ENCODE measurements at places on chromosomes 5 and 9.

GRCh38 chr5:1801967-1802295, 724 bp downstream of the NDUFS6 start:
- H3K4me3 ChIP-seq, result peak overlapping the region; percentile 98
- H3K27me3 ChIP-seq, result no peaks in the 10 kb centered on the region
- peaks cover 48% of the 10 kb centered on the region for H3K36me3 ChIP-seq
- H3K27ac ChIP-seq, result peak overlapping the region; percentile 92

DNA sequence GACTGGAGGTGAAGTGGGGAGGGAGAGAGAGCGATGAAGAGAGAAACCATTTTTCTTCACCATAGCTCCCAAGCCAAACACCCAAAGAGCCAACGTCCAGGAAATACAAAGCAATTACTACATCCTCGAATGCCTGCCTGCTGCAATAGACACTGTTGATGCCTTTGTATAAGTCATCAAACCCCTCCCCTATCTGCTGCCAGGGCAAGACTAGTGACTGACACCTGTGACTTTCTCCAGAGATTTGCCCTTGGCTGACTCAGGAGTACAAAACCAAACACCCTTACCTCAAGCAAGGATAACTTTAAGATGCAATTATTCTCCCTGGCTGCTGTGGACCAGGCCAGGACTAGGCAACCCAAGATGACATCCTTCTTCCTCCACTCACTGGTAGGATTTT, 81.8 kb upstream of the RASA1 start:
- H3K27ac ChIP-seq, result no peak overlapping the region
- no peaks in the 10 kb centered on the region for H3K4me1 ChIP-seq
- H3K4me3 ChIP-seq, result no peak overlapping the region
- no peak for DNase-seq

GRCh38 chr5:14144586-14145434, 1.7 kb downstream of the TRIO start:
- peak overlapping the region; percentile 94 for H3K4me3 ChIP-seq
- no peaks in the 10 kb centered on the region for H3K27me3 ChIP-seq
- H3K4me1 ChIP-seq, result peaks cover 19% of the 10 kb centered on the region
- DNase-seq, result peak; percentile 84

DNA sequence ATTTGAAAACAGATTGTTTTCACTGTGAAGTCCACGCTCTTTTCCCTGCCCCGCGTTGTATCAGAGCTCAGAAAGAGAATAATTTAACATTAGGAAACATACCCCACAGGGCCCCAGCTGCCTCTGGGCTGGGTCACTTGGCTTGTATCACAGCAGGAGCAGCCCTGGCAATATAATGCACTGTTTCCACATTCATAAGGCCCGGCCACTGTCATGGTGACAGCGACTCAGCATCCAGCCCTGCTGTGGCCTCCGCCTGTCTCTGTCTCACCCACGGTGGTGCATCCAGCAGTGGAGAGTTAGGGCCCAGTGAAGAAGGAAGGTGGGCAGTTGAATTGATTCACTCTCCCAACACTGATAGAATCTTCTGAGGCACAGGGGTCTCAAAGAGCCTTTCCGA, 188.9 kb downstream of the NSG2 start:
- no peaks in the 10 kb centered on the region for H3K36me3 ChIP-seq
- no peaks in the 10 kb centered on the region for H3K4me1 ChIP-seq
- H3K27me3 ChIP-seq, result no peaks in the 10 kb centered on the region
- no peak overlapping the region for H3K4me3 ChIP-seq
- no peak for DNase-seq
- H3K27ac ChIP-seq, result no peak overlapping the region

DNA sequence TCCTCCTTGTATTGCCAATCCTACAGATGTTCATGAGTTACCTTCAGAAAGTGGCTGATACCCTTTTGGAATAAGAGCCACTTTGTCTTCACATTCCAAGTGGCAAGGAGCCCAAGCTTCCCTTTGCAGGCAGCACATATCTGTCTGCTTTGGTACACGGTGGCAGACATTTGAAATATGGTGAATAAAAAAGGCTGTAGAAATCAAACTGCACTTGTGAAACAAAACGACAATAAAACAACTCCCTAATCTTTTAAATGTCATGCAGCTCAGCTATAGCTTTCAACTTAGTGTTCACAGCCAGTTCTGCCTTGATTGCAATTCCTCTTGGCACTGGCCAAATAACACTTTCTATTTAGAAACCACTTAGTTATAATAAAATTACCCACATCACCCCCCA, 35.0 kb upstream of the DMAC1 start:
- H3K27ac ChIP-seq, result no peak overlapping the region
- no peaks in the 10 kb centered on the region for H3K27me3 ChIP-seq

- H3K27ac ChIP-seq, result no peak overlapping the region
- DNase-seq, result no peak
- H3K4me3 ChIP-seq, result no peak overlapping the region
- H3K36me3 ChIP-seq, result peaks cover 11% of the 10 kb centered on the region
These were observed 6.6 kb downstream of the DHX29 start for GRCh38 chr5:55300890-55301289.

DNA sequence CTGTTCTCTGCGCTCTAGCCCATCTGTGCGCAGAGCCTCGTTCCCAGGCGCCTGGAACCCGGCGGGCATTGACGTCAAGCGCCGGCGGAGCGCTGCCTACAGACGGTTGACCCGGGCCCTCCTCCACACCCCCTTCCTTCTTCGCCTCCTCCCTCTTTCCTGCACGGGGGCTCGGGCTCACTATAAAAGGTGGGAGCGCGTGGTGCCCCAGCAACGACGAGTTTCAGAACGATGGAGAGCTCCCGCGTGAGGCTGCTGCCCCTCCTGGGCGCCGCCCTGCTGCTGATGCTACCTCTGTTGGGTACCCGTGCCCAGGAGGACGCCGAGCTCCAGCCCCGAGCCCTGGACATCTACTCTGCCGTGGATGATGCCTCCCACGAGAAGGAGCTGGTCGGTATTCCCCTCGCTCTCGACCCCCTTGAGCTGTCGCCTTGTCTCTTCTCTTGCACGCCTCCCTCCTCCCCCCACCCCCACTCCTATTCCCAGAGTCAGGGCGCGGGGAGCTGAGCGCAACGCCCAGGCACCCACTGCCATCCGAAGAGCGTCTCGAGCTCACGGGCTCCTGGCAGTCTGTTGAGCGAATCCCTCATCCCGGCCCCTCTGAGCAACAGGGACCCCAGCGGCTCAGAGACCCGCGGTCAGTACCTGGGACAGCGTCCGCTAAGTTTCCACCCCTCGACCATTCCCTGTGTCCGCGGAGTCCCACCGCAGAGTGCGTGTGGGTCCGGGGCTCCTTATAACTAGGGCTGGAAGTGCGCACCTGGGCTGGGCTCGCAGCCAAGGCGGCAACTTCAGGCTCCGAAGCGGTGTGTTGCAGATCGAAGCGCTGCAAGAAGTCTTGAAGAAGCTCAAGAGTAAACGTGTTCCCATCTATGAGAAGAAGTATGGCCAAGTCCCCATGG, at the start of gene CARTPT:
TSS of gene CARTPT (plus strand) at position 213 of the 902 bp plus-strand sequence. CDS start at position 232, 19 bp downstream.
- H3K36me3 ChIP-seq, result no peaks in the 10 kb centered on the region
- no peak within 1 kb of the TSS for H3K27ac ChIP-seq
- no peak within 1 kb of the TSS for H3K4me3 ChIP-seq
- H3K4me1 ChIP-seq, result no peaks in the 10 kb centered on the region

- no peak overlapping the region for H3K4me3 ChIP-seq
- no peak for DNase-seq
- H3K4me1 ChIP-seq, result no peaks in the 10 kb centered on the region
- no peak overlapping the region for H3K27ac ChIP-seq
These were observed 41.8 kb upstream of the FAT2 start for GRCh38 chr5:151632941-151633340.

DNA sequence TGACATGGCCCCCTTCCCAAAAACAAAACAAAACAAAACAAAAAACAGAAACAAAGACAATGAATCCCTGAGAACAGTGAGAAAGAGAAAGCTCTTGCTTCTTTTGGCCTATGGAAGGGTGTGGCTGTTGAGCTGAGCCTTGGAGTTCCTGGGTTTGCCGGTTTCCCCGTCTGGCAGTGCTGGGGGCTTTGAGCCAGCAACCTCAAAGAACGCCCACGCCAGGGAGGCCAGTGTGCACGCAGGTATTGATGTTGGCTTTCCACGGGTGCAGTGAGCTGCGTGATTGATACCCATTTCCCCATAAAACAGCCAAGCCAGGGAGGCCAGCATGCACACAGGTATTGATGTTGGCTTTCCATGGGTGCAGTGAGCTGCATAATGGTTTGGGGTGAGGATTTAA, 8.3 kb upstream of the LCN1 start:
- H3K4me1 ChIP-seq, result no peaks in the 10 kb centered on the region
- H3K27ac ChIP-seq, result no peak overlapping the region
- H3K4me3 ChIP-seq, result no peak overlapping the region

- no peaks in the 10 kb centered on the region for H3K27me3 ChIP-seq
- no peak for DNase-seq
- no peak overlapping the region for H3K27ac ChIP-seq
- H3K36me3 ChIP-seq, result no peaks in the 10 kb centered on the region
- no peak overlapping the region for H3K4me3 ChIP-seq
These were observed 575.7 kb downstream of the PDE4D start for GRCh38 chr5:59317774-59318205.

- DNase-seq, result no peak
- no peak overlapping the region for H3K4me3 ChIP-seq
- H3K4me1 ChIP-seq, result no peaks in the 10 kb centered on the region
- no peak overlapping the region for H3K27ac ChIP-seq
- H3K27me3 ChIP-seq, result no peaks in the 10 kb centered on the region
These were observed 241.9 kb downstream of the IRX2 start for GRCh38 chr5:2509527-2509926.

- no peaks in the 10 kb centered on the region for H3K4me1 ChIP-seq
- no peaks in the 10 kb centered on the region for H3K36me3 ChIP-seq
- no peak overlapping the region for H3K27ac ChIP-seq
- H3K4me3 ChIP-seq, result no peak overlapping the region
- no peak for DNase-seq
These were observed 27.8 kb upstream of the FAT2 start for GRCh38 chr5:151618907-151619306.

DNA sequence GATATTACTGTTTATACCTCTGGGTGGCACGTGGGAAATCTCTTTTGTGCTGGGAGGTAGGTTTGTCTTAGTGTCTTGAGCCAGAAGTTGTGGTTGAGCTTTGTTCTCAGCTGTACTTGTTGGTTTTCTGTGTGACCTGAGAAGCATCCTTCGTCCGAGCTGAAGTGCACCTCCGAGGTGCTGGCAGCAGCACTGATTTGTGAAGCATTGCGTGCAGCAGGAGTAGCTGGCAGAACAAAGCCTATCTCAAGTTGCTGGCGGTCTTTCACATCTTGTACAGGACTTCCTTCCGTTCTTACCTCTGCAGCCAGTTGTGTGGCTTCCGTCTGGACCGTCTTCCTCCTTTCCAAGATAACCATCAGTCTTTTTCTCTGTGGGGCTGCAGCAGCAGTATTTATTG, 4.3 kb downstream of the PRRC2B start:
- peaks cover 26% of the 10 kb centered on the region for H3K4me1 ChIP-seq
- DNase-seq, result no peak
- H3K4me3 ChIP-seq, result no peak overlapping the region
- peaks cover 4% of the 10 kb centered on the region for H3K36me3 ChIP-seq
- H3K27me3 ChIP-seq, result no peaks in the 10 kb centered on the region

DNA sequence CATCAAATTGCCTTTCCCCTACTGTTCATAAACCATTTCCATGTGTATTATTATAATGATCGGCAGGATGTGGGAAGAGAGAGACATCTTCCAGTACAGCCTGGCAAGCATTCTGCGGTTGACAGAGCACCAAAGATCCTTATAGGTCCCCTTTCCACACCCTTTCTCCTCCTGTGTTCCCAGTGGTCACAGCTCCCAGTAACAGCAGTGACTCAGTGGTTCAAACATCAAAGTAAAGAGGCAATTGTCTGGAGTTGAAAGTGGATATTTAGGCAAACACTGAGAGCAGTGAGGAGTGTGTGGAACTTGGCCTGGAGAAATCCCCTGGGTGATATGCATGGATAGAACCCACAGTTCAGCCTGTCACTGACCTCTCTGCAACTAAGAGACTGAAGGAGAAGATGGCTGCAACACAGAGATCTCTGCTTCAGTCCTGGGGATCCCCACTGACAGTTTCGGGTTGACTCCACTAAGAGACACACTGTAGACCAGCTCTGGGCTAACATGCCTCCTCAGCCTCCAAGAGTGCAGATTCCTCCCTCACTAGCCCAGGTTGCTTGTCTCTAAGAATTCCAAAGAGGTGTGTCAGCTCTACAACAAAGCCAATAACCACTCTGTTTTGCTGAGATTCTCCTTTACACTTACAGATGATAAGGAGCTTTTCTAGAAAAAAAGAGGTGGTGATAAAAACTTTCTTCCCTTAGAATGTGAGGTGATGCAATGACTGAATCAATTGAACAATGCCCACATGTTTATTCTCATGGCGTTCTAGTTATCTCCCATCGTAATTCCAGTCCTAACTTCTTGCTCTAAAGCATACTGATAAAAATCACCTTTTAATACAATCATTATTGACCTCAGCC, 94.4 kb upstream of the IL6ST start:
- peak overlapping the region; percentile 38 for H3K27ac ChIP-seq
- H3K36me3 ChIP-seq, result no peaks in the 10 kb centered on the region
- peaks cover 8% of the 10 kb centered on the region for H3K4me1 ChIP-seq
- H3K4me3 ChIP-seq, result no peak overlapping the region

- DNase-seq, result peak; percentile 83
- peak overlapping the region; percentile 98 for H3K27ac ChIP-seq
- H3K4me3 ChIP-seq, result no peak overlapping the region
- no peaks in the 10 kb centered on the region for H3K36me3 ChIP-seq
- peaks cover 18% of the 10 kb centered on the region for H3K4me1 ChIP-seq
- H3K27me3 ChIP-seq, result no peaks in the 10 kb centered on the region
These were observed 9.1 kb upstream of the PTGES start for GRCh38 chr9:129761901-129762369.

- H3K36me3 ChIP-seq, result no peaks in the 10 kb centered on the region
- no peak overlapping the region for H3K27ac ChIP-seq
- no peaks in the 10 kb centered on the region for H3K27me3 ChIP-seq
- no peaks in the 10 kb centered on the region for H3K4me1 ChIP-seq
- no peak overlapping the region for H3K4me3 ChIP-seq
These were observed 43.1 kb downstream of the GNG10 start for GRCh38 chr9:111704503-111704902.

DNA sequence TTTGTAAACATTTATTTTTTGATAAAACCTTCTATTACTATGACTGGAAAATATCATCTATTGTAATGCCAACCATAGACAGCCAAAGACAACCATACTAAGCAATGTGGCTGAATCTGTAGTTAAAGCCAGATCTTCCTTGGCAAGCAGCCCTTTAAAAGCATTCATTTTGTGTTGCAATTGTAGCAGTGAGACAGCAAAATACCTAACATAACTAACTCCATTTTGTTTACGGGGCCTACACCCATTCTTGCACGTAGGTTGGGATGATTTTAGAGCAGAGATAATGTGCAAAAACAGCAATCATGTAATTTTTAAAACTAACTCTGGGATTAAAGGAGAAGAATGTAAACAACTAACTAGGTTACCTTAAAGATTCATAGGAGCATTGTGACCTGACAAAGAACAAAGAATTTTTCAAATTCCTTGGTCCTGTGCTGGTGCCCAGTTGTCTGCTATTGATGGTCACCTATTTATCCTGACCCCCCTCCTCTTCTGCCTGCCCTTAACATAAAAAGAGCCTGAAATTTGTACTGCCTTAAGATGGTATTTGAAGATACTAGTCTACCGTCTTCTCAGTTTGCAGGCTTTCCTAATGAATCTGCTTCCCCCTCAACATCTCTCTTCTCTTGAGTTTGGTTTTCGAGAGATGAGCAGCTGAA, 10.6 kb downstream of the IFNA1 start:
- H3K27ac ChIP-seq, result no peak overlapping the region
- H3K36me3 ChIP-seq, result no peaks in the 10 kb centered on the region
- peaks cover 4% of the 10 kb centered on the region for H3K4me1 ChIP-seq
